Heart left ventricle (tissue), 16 donors: ENCODE measurements at places on chromosomes 7 and 10.

DNA sequence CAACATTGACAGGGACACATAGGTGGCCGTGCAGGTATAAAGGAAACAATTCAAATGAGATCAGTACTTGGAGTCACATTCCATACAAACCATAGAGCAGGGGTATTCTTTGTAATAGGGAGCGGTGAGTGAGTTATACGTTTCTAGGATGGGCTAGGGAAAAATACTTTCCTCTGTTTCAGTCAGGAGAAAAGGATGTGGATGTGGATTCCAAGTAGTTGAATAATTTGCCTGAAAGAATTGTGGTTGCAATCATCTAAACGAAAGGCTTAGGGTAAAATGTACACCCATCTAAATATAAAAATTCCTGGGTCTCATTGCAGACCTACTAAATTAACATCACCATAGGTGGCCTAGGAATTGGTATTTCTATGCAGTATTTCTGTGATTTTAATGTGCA lies 270.7 kb upstream of the IGFBP3 start:
- H3K36me3 ChIP-seq: no peaks in the 10 kb centered on the region
- no peak overlapping the region for H3K4me3 ChIP-seq
- no peak overlapping the region for H3K27ac ChIP-seq

DNA sequence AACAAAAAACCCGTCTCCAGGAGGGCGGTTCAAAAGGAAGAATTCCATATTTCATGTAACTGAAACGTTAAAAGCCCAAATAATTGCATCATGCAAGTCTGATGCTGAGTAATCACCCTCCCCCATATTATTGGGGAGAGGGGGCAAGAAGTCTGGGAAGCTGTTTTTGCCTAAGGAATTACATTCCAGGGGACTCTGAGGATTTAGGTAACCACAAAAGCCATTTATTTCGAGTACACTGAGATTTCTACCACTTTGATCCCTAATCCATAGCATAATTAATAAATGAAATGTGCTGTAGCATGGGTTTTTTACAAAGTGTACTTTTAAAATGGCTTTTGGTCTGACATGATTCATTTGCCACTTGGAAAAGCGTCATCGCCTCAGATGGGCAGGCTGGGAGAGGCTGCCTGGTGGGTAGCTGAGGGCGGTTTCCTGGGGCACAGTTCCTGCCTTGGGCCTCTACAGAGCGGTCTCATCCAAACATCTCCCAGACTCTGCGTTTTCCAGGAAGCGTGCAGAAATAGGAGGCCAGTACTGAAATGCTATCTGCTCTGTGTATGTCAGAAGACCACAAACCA lies 106.5 kb downstream of the TCF7L2 start:
- peaks cover 69% of the 10 kb centered on the region for H3K4me1 ChIP-seq
- H3K4me3 ChIP-seq: no peak overlapping the region
- no peaks in the 10 kb centered on the region for H3K27me3 ChIP-seq
- no peaks in the 10 kb centered on the region for H3K36me3 ChIP-seq

GRCh38 chr10:13201132-13201531 lies 33.0 kb downstream of the UCMA start:
- no peaks in the 10 kb centered on the region for H3K4me1 ChIP-seq
- H3K27me3 ChIP-seq: no peaks in the 10 kb centered on the region
- no peak overlapping the region for H3K4me3 ChIP-seq
- no peak overlapping the region for H3K27ac ChIP-seq
- no peak for DNase-seq
- no peaks in the 10 kb centered on the region for H3K36me3 ChIP-seq

DNA sequence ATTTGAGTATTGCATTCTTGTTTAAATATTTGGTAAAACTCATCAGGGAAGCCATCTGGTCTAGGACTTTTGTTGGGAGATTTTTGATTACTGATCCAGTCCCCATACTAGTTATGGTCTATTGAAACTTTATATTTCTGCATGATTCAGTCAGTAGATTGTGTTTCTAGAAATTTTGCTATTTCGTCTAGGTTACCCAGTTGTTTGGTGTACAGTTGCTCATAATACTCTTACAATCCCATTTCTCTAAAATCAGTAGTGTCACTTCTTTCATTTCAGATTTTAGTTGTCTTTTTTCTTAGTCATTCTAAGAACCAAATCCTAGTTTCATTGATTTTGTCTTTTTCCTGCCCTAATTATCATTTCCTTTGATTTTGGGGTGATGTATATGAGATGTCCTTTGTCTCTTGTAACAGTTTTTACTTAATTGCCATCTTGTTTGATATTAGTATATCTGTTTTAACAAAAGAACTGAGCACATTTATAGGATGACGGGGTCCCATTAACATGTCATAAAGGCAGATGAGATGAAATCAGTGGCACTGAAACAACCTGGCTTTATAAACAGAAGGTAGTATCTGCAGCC lies 7.9 kb downstream of the MALSU1 start:
- no peak overlapping the region for H3K27ac ChIP-seq
- DNase-seq: no peak
- peaks cover 71% of the 10 kb centered on the region for H3K36me3 ChIP-seq
- no peak overlapping the region for H3K4me3 ChIP-seq
- peaks cover 8% of the 10 kb centered on the region for H3K4me1 ChIP-seq

- H3K27me3 ChIP-seq: no peaks in the 10 kb centered on the region
- no peaks in the 10 kb centered on the region for H3K4me1 ChIP-seq
- DNase-seq: no peak
- no peak overlapping the region for H3K4me3 ChIP-seq
- no peaks in the 10 kb centered on the region for H3K36me3 ChIP-seq
These were observed 290.5 kb downstream of the SORCS1 start for GRCh38 chr10:106873770-106874603.

GRCh38 chr10:90849956-90850749 lies 7.7 kb downstream of the HTR7 start:
- H3K4me3 ChIP-seq: no peak overlapping the region
- peaks cover 12% of the 10 kb centered on the region for H3K27me3 ChIP-seq
- no peaks in the 10 kb centered on the region for H3K36me3 ChIP-seq
- H3K27ac ChIP-seq: no peak overlapping the region
- no peak for DNase-seq

DNA sequence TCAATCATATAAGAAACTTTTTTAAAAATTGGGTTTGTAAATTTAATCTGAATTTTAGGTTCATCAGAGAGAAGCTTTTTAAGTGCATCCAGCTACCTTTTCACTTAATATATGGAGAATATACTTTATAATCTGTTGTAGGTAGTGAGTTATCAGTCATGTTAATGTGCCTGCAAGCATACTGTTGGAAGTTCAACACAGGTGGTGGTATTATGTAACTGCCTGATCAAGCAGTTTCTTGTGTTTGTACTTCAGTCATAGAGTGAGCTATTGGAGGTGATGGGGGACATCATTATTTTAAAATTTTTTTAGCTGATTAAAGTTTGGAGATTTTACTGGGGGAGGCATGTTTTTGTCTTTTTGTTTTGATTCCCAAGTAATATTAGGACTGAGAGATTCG lies 2.5 kb downstream of the TNKS2 start:
- no peak overlapping the region for H3K27ac ChIP-seq
- H3K27me3 ChIP-seq: no peaks in the 10 kb centered on the region
- peak overlapping the region; percentile 81 for H3K4me3 ChIP-seq
- DNase-seq: no peak
- peaks cover 18% of the 10 kb centered on the region for H3K36me3 ChIP-seq

GRCh38 chr7:139714163-139714901 lies 63.5 kb downstream of the HIPK2 start:
- peak; percentile 56 for DNase-seq
- H3K4me1 ChIP-seq: peaks cover 39% of the 10 kb centered on the region
- H3K27me3 ChIP-seq: no peaks in the 10 kb centered on the region

GRCh38 chr10:1488970-1489548 lies 248.3 kb downstream of the ADARB2 start:
- H3K4me1 ChIP-seq: no peaks in the 10 kb centered on the region
- no peak for DNase-seq
- no peaks in the 10 kb centered on the region for H3K36me3 ChIP-seq
- H3K27me3 ChIP-seq: peaks cover 3% of the 10 kb centered on the region
- no peak overlapping the region for H3K4me3 ChIP-seq

DNA sequence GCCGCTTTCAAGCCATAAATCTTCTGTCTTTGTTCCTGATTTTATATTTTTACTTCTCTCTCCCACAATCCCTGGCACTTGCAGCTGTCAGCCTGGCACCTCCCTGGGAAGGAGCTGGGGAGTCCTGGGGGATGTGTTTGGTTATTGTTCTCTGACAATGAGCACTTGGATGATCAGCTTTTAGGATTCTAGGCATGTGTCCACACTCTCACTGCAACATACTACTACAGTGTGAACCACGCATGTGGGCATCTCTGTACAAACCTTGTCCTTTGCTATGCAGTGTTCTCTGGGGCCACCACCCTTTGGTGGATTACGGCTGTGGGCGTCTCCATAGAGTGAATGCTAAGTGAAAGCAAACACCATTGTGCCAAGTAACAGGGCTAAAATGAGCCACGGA lies 168.4 kb upstream of the KMT2E start:
- H3K27me3 ChIP-seq: no peaks in the 10 kb centered on the region
- H3K27ac ChIP-seq: no peak overlapping the region
- H3K36me3 ChIP-seq: no peaks in the 10 kb centered on the region
- H3K4me3 ChIP-seq: no peak overlapping the region

GRCh38 chr10:31475519-31475918 lies 156.5 kb downstream of the ZEB1 start:
- H3K4me3 ChIP-seq: no peak overlapping the region
- no peaks in the 10 kb centered on the region for H3K27me3 ChIP-seq
- H3K4me1 ChIP-seq: no peaks in the 10 kb centered on the region

DNA sequence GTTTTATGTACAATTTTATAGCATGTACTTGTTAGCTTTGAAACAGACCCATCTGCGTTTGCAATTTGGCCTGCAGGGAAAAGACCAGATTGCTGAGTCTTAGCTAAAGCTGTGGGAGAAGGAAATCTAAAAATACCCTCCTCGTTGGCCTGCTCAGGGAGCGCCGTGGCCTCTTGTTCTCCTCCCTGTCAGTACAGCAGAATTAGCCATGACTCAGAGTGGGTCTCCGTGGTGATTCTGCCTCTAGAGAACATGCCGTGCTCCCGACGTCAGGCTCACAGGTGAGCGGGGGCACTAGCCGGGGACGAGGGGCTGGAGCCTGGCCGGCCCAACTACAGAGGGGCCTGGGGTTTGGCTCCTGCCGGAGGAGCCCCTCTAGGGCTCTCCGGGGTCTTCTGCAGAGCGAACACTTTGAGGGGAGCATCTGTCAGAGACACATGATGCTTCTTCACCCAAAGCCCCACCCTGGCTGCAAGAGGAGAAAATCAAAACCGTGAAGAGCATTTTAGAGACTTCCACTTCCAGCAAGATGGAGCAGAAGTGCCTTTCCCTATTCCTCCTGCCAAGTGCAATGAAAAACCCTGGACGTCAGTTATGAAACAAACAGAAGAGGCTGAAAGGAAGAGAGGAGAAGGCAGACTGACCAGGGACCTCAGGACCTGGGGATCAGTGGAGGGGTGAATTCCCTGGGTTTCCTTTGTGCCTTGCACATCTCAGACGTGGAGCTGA lies 98.9 kb downstream of the LHPP start:
- peak; percentile 91 for DNase-seq
- peak overlapping the region; percentile 84 for H3K27ac ChIP-seq
- H3K27me3 ChIP-seq: no peaks in the 10 kb centered on the region
- H3K4me3 ChIP-seq: no peak overlapping the region
- H3K4me1 ChIP-seq: peaks cover 49% of the 10 kb centered on the region

DNA sequence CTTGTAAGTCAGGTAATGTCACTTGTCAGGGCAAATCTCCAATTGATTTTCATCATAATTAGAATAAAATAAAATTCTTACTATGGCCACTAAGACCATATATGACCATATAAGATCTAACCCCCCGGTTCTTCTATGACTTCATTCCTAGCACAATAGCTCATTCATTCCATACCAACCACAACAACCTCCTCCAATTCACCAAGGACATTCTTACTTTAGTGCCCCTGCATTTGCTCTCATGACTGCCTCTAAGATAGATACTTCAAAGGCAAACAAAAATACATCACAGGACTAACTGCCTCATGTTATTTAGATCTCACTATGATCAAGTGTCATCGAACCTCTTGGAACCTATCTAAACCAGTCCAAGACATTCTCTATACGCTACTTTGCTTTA lies 90.8 kb downstream of the SNX13 start:
- peaks cover 55% of the 10 kb centered on the region for H3K36me3 ChIP-seq
- no peak overlapping the region for H3K27ac ChIP-seq
- no peaks in the 10 kb centered on the region for H3K27me3 ChIP-seq
- no peak for DNase-seq
- no peaks in the 10 kb centered on the region for H3K4me1 ChIP-seq

GRCh38 chr7:121105262-121105661 lies 116.8 kb downstream of the CPED1 start:
- no peak overlapping the region for H3K4me3 ChIP-seq
- peaks cover 8% of the 10 kb centered on the region for H3K4me1 ChIP-seq
- H3K36me3 ChIP-seq: no peaks in the 10 kb centered on the region

DNA sequence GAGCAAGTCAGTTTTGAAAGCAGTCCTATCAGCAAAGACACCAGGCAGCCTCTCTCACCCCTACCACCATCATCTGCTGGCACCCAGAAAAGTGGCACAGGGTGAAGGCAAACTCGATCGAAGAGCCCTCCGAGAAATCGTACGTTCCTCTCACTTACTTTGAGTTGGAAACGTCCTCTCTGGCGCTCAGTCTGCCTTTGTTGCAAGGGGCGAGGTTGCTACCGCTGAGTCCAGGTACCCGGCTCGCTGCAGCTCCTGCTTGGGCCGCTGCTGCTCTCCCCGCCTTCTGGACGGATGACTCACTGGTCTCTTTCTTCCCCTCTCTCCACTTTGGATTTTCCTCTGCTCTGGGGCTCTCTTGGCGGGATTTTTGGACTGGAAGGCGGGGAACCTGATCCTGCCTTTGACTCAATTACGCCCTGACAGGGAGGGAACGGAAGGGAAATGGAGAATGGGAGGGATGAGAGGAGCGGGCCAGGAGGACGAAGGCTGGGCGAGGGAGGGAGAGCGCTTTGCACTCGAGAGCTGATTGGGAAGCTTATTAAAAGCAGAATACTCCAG lies at the start of gene PTN:
TSS of gene PTN (minus strand) at position 453 of the 561 bp plus-strand sequence. CDS start 88,760 bp downstream, outside the sequence.
- no peaks in the 10 kb centered on the region for H3K4me1 ChIP-seq
- no peaks in the 10 kb centered on the region for H3K27me3 ChIP-seq
- H3K36me3 ChIP-seq: no peaks in the 10 kb centered on the region
- DNase-seq: peak; percentile 31

DNA sequence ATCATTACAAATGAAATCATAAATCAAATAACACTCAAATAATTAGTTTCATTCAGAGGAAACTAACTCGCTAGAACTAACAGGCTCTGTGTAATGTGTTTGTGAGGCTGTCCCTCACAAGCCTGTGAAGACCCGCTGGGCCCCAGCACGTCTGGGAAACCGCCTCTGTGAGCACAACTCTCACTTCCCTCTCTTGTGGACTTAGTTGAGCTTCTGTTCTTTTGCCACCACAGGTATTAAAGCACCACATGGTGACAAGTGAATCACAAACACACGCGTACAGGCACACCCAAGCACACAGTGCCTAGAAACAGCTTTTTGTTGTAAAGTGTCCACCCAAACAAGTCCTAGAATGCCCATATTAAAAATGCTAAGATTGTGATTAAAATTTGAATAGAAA lies 51.0 kb downstream of the ZNF777 start:
- no peak overlapping the region for H3K27ac ChIP-seq
- no peak for DNase-seq
- no peak overlapping the region for H3K4me3 ChIP-seq
- H3K36me3 ChIP-seq: no peaks in the 10 kb centered on the region

- H3K4me3 ChIP-seq: no peak overlapping the region
- DNase-seq: no peak
These were observed 14.6 kb downstream of the VOPP1 start for GRCh38 chr7:55557666-55558188.

GRCh38 chr7:156524818-156525597 lies 115.6 kb upstream of the RNF32 start:
- H3K4me1 ChIP-seq: no peaks in the 10 kb centered on the region
- H3K4me3 ChIP-seq: no peak overlapping the region
- DNase-seq: no peak
